ENCODE measurements at places on chromosomes 13 and 19. TPM values are rescaled to one million over a fixed set of nuclear protein-coding genes. Genes with fewer than 3 reads are reported as not detected.

ZSWIM4 gene
- 6.1 TPM for polyA plus RNA-seq

HIF3A gene
- 195 TPM for polyA plus RNA-seq

- DNase-seq, result no peak
- H3K27ac ChIP-seq, result no peak overlapping the region
- no peaks in the 10 kb centered on the region for H3K27me3 ChIP-seq
- no peaks in the 10 kb centered on the region for H3K36me3 ChIP-seq
- H3K4me1 ChIP-seq, result peaks cover 2% of the 10 kb centered on the region
- no peak overlapping the region for H3K4me3 ChIP-seq
Measured at GRCh38 chr13:91181892-91182291, 165.6 kb upstream of the MIR17HG start.

FAM124A gene
- 1.6 TPM for polyA plus RNA-seq

- no peak overlapping the region for H3K4me3 ChIP-seq
- no peak overlapping the region for H3K27ac ChIP-seq
- H3K27me3 ChIP-seq, result no peaks in the 10 kb centered on the region
- no peak for DNase-seq
- no peaks in the 10 kb centered on the region for H3K36me3 ChIP-seq
Measured at GRCh38 chr19:54731191-54731590, 6.9 kb downstream of the KIR3DL3 start.

DNA sequence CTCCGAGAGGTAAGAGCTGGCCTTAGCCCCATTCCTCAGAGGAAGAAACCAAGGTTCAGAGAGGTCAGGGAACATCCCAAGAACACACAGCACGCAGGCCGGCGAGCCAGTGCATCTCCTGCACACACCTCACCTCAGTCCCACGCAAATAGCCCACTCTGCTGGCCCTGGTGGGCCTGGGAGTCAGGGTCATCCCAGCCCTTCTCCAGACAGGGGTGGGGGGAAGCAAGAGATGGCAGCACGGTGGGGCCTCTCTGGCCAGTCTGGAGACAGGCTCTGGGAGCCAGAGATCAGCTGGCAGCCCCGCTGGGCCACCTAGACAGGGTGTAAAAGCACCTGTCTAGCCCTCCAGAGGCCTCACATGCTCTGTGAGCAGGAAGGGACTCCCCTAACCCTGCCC is 26.8 kb downstream of the TUBA3C start:
- no peaks in the 10 kb centered on the region for H3K4me1 ChIP-seq
- no peak overlapping the region for H3K27ac ChIP-seq
- no peak for DNase-seq
- no peak overlapping the region for H3K4me3 ChIP-seq
- H3K27me3 ChIP-seq, result no peaks in the 10 kb centered on the region

ADGRE3 gene
- polyA plus RNA-seq, result not detected

SNRPA gene
- 88.4 TPM for polyA plus RNA-seq

GRCh38 chr19:10863107-10863717 is 8.1 kb upstream of the CARM1 start:
- H3K4me3 ChIP-seq, result no peak overlapping the region
- no peak overlapping the region for H3K27ac ChIP-seq
- no peaks in the 10 kb centered on the region for H3K27me3 ChIP-seq
- peaks cover 6% of the 10 kb centered on the region for H3K4me1 ChIP-seq
- DNase-seq, result no peak
- H3K36me3 ChIP-seq, result no peaks in the 10 kb centered on the region

WDR87 gene
- 0.08 TPM for polyA plus RNA-seq

GRCh38 chr13:49185264-49185663 is 34.9 kb upstream of the MLNR start:
- no peaks in the 10 kb centered on the region for H3K27me3 ChIP-seq
- peaks cover 28% of the 10 kb centered on the region for H3K36me3 ChIP-seq
- H3K4me1 ChIP-seq, result no peaks in the 10 kb centered on the region
